Stimulated activated CD4-positive, alpha-beta T cell treated with anti-CD3 and anti-CD28 coated beads, Interleukin-15, amount 100 ng/mL, for 1 hour (primary cell): ENCODE measurements at places on chromosomes 7 and 10.
A peak's percentile ranks its signal among the peaks of the same experiment; 100 is the strongest.

- no peak for DNase-seq
Observed at GRCh38 chr10:43307306-43307705, 40.4 kb upstream of the RASGEF1A start.

DNA sequence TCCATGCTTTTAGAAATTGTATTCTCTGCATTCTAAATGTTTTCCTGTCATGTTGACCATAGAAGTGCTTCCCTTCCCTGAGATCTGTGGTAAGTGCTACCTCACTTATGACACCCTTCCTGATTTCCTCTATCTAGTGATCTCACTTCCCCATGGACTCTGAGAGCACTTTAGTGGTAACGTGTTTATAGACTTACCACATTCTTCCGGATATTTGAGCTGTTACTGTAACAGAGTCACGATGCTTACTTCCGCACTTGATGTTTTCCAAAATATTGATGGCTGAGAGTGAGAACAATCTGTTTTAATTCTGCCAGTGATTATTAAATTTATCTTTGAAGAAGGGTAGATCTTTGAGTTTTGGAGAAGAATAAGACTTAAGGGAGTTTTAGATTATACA lies 60.1 kb upstream of the NAMPT start:
- no peak for DNase-seq

GRCh38 chr7:32047075-32047474 lies 23.1 kb downstream of the PDE1C start:
- no peak for DNase-seq

GRCh38 chr10:29269486-29269885 lies 19.4 kb upstream of the LYZL1 start:
- no peak for DNase-seq

DNA sequence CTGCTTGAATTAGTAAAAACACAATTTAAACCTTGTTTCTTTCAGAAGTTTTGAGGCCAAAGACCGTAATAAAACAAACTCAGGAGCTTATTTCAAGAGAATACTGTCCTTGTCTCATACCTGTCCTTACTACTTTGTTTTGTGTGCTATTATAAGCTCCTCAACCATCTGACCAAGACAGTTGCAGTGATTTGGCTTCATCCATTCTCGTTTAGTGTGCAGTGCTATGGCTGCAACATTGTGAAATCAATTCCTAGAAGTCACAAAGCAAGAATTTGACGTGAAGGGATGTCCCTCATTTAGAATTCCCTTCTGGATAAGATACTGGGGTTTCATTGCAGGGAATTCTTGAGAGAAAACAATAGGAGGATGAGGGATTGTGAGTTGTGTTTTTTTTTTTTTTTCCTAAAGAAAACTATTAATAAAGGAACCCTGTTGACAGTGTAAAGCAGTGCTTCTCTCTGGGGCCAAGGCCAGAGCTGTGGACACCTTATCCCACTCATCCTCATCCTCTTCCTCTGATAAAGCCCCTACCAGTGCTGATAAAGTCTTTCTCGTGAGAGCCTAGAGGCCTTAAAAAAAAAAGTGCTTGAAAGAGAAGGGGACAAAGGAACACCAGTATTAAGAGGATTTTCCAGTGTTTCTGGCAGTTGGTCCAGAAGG lies at the start of gene OIT3:
TSS of gene OIT3 (plus strand) at position 604 of the 663 bp plus-strand sequence. CDS start 60 bp downstream, outside the sequence.
- DNase-seq: no peak

DNA sequence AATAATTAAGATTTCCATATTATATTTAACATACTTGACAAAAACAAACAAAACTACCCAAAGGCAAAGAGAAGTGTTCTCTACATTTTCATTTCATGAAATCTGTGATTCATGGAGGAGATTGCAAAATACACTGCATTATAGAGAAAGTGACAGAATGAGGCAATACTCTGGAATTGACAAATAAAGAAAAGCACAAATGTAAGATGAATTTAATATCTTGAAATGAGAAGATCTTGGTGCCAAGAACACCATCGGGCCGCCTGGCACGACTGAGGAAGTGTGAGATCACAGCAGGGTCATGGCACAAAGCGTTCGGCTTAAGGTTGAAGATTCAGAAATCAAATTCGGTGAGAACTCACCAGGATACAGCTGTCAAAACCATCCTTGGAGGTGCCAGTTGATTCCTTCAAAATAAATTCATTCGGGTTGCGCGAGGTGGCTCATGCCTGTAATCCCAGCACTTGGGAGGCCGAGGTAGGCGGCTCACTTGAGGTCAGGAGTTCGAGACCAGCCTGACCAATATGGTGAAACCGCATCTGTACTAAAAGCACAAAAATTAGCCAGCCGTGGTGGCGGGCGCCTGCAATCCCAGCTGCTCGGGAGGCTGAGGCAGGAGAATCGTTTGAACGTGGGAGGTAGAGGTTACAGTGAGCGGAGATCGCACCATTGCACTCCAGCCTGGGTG lies 174.0 kb upstream of the PFKP start:
- no peak for DNase-seq

DNA sequence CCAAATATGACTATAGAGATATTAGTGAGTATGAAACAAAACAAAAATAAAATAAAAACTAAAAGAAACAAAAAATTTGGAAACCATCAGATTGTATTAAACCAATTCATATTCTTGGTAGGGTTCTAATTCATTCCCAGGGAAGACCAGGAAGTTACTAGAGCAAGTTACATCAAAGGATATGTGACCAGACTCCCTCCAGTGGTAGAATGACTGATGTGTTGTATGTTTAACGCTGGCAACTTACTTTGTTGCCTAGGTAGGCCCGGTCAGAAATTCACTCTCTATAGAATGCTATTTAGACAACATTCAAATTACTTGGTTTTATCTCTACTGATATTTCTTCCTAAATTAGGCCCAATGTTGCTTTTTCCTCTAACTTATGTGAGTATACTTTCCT lies 5.2 kb downstream of the PHYHIPL start:
- DNase-seq: no peak

GRCh38 chr7:54831046-54831643 lies 72.1 kb upstream of the SEC61G start:
- no peak for DNase-seq

DNA sequence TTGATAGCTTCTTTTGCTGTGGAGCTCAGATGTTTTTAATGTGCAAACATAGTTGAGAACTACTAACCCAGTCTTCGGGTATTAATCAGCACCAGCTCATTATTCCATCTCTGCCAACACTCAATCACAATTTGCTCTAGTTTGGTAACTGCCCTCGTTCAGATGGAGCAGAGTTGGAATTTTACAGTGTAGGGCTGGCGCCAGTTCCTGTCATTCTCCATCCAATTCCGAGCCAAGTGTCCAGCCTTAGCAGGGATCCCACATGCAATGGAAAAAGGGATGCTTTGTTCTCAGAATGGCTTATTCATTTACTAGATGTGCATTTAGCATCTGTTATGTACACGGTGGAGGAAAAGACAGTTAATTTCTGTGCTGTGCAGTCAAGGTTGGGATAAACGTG lies 504.5 kb upstream of the GALNT17 start:
- DNase-seq: no peak

DNA sequence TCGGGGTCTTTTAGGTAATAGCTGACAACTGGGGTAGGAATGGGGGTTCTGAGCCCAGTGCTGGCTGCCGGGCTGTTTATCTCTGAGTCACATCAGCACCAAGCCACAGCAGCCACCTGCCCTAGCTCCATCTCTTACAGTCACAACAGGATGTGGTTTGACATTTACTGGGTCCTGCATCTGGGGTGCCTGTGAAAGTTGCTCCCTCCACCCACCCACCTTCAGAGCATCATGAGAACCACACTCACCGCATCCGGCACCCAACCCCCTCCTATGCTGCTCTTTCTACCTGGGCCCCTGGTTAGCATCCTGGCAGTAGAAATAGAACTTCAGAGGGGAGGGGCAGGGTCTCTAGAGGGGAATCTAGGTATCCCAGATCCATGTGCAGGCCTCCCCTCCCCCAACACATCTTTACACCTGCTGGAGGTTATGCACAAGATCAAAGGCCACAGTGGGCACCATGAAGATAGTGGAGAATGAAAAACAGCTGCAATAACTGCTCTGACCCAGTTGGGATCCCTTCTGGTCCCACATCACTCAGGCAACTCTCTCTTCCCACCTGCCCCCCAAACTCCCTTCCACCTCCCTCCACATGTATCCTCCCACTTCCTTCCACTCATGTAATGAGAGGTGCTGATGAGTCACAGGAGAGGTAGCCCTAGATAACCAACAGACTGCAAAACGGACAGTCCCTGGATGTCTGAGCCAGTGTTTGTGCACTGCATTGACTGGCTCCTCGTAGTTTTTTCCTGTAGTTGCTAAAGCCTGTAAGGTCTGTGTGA lies 38.2 kb downstream of the PRSS2 start:
- peak; percentile 88 for DNase-seq

- DNase-seq: no peak
Observed at GRCh38 chr10:61157182-61157581, 213.2 kb upstream of the RHOBTB1 start.

DNA sequence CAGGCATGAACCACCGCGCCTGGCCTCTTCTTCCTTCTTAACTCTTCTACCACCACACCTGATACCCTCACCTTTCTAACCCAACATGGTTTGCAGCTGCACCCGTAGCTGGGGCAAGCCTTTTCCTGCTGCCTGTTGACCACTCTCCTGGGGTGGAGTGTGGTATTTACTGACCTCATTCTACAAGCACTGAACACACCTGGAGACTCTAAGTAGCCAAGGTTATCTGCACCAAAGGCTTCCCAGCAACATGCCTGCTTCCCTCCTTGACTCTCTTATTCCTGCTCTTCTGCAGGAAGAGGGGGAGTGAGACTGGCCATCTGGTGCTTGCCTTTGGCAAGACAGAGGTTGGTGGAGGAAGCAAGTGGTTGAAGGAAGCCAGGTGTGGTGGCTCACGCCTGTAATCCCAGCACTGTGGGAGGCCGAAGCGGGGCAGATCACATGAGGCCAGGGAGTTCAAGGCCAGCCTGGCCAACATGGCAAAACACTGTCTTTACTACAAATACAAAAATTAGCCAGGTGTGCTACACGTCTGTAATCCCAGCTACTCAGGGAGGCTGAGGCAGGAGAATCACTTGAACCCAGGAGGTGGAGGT lies 10.1 kb downstream of the ACTR1A start:
- DNase-seq: no peak

GRCh38 chr7:17044861-17045260 lies 163.1 kb upstream of the AGR3 start:
- DNase-seq: no peak

- no peak for DNase-seq
Observed at GRCh38 chr7:2800931-2801688, 43.0 kb downstream of the GNA12 start.

DNA sequence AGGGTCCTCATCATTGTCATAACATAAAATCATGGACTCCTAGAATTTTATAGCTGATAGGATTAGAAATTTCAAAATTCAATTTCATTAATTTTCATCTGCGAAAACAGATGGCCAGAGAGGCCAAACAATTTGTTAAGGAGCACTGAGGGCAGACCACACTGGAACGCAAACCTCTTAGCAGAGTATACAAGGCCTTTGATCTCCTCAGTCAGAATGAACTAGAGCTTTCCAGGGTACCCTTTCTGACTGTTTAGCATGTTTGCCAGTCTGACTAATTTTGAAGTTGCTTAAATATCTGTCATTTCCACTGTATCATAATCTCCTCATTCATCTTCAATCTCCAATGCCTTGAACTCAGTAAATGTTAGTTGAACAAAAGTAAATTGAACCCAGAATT lies 41.9 kb upstream of the ATRNL1 start:
- DNase-seq: no peak

DNA sequence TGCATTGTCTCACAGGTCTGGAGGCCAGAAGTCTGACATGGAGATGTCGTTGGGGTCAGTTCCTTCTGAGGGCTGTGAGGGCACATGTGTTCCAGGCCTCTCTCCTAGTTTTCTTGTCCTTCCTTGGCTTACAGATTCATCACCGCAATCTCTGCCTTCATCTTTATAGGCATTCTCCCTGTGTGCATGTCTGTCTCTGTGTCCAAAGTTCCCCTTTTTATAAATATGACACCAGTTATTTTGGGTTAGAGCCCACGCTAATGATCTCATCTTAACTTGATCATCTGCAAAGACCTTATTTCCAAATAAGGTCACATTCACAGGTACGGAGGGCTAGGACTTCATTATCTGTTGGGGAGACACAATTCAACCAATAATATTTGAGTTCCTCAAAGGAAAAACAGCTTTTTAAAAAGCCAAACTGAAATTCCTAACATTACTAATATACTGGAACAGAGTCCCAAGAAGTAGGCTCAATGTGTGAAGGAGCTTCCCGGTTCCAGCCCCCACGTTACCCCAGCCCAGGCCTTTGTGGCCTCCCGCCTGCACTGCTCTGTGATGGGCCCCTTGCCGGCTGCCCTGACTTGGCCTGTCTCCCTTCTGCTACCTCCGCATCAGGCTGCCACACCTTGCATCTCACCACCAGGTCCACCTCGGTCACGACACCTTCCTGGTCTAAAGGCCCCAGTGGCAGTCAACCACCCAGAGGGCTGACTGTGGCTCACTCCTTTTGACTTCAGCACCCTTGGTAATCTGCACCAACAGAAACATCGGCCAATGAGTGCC lies 142.7 kb downstream of the KCNMA1 start:
- no peak for DNase-seq

GRCh38 chr10:12971001-12971788 lies 30.3 kb downstream of the CCDC3 start:
- no peak for DNase-seq

GRCh38 chr10:3010334-3010733 lies 57.0 kb upstream of the PFKP start:
- no peak for DNase-seq

GRCh38 chr7:84684836-84685480 lies 490.4 kb upstream of the SEMA3A start:
- DNase-seq: no peak

- no peak for DNase-seq
Observed at GRCh38 chr10:110020265-110020664, 12.5 kb downstream of the ADD3 start.

- DNase-seq: no peak
Observed at GRCh38 chr10:116147147-116147905, 125.7 kb downstream of the GFRA1 start.

- DNase-seq: no peak
Observed at GRCh38 chr10:88372051-88372715, 210.9 kb downstream of the RNLS start.
